ENCODE measurements at places on chromosomes 6 and 20.

DNA sequence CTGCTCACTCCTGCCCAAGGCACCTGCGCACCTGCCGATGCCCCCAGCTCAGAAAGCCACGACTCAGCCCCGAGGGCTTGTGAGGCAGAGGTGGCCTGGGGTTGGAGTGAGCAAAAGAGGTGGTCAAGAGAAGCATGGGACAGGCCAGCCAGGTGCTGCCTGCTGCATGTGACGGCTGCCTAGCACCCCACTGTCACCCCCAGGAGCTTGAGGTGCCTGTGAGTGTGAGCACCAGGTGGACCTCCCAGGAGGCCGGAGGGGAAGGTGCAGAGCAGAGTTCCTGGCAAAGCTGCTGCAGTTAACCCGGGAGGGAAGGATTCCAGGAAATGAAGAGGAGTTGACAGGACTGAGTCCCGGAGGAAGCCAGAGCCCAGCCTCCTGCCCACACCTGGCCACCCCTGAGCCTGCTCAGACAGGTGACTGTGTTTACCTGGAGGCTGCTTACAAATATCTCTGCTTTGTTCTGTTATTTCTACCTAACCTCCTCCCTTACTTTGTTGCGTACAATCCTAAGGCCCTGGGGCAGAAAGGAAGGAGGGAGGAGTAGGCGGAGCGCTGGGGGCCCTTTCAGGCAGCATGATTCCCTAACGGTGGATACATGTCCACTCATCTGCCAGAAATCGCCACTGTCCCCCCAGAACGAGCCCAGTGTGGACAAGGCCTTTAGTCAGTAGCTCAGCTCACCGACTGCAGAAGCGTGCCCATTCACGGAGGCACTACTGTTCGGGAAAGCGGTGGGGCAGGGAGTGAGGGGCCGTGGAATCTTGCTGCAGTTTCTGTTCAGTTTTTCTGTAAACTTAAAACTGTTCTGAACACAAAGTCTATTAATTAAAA is 87.5 kb upstream of the MPC1 start:
- no peak for DNase-seq

DNA sequence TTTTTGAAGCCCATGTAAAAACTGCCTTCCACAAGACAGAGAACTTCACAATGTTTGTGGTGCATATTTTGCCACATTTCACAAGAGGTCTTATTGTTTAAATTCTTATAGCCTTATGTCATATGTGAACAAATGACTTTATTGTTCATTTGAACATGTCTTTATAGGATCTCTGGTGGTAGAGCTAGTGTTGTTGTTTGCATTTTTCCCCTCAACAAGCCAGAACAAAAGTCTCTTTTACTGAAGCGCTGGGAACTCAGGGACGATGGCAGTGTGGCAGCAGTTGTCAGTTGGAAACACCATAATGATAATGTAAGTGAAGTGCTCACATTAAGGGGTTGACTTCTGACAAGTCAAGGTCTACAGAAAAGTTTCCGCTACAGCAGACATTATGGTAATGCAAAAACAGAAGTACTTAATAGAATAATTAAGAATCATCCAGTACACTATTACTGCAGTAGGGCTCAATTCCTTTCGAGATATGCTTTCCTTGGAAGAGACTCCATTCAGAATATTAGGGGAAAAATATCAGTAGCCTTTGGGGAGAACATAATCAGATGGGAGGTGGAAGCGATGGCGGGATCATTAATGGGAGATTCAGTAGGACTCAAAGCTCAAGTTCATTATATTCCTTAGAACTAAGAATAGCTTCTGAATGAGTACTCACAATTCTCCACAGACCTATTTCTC is 180.0 kb downstream of the GJA10 start:
- DNase-seq, result no peak

GRCh38 chr6:138302554-138302953 is 75.2 kb upstream of the SMIM28 start:
- DNase-seq, result no peak

DNA sequence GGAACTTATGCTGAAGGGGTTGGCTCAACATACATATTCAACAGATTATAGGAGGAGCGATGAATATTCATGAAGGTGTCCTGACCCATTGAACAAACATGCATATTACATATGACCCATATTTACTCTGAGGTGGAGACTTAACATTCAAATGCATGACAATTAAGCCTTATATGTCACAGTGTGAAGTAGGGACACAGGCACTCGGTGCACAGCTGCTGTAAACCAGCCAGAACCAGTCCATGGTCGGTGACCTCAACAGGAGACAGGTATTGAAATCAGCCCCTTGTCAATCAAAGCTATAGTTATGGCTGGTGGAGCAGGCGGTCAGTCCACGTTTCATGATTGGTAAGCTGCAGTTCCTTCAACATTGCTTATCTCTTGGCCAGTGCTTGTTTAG is 347.3 kb downstream of the THBS2 start:
- DNase-seq, result no peak

- no peak for DNase-seq
Measured at GRCh38 chr20:49676581-49677291, 36.9 kb downstream of the B4GALT5 start.

GRCh38 chr6:24990944-24991809 is 55.4 kb upstream of the RIPOR2 start:
- no peak for DNase-seq

- DNase-seq, result no peak
Measured at GRCh38 chr6:53917464-53917842, 122.6 kb downstream of the LRRC1 start.

- DNase-seq, result no peak
Measured at GRCh38 chr6:168013250-168013915, 15.9 kb downstream of the KIF25 start.

- DNase-seq, result no peak
Measured at GRCh38 chr6:148955441-148955840, 208.6 kb downstream of the UST start.

- no peak for DNase-seq
Measured at GRCh38 chr6:150343434-150343833, 25.4 kb upstream of the IYD start.

DNA sequence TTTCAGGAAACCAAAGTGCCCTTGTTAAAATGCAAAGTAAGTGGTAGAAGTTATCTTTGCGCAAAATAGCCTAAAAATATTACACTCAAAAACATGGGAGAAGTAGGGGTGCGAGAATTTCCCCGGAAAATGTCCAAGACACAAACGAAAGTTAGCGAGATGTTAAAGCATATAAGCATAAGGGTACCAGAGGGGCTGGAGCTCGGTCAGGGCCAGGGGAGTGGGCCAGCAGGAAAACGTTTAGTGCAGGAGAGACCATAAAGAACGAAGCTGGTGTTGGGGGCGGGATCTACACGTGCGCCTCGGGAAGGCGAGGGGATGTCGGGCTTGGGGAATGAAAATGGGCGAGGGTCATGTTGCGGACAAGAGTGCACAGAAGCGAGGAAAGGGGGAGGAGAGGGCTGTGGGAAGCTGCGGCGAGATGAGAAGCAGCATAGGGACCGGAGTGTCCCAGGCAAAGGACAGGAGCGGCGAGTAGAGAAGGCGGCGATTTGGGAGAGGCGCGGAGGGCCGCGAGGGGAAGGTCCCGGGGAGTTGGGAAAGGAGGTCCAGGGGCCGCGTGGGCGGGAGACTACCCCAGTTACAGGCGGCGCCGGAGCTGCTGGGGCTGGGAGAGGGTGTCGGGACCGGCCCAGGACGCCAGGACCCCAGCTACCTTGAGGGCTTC is 600 bp downstream of the XPO5 start:
- DNase-seq, result peak; percentile 19

GRCh38 chr20:54589402-54590030 is 114.1 kb downstream of the DOK5 start:
- no peak for DNase-seq

GRCh38 chr6:166572370-166573261 is 13.9 kb downstream of the RAMACL start:
- no peak for DNase-seq
